Pulmonary artery endothelial cell (primary cell): ENCODE measurements at places on chromosomes 3 and 15. TPM values are rescaled to one million over a fixed set of nuclear protein-coding genes. Genes with fewer than 3 reads are reported as not detected.

CCDC39 gene
- not detected in 2 replicates for total RNA-seq

ALPK3 gene
- total RNA-seq, result 13.5 and 21.3 TPM in 2 replicates

GRCh38 chr3:166110102-166110501, 272.9 kb upstream of the BCHE start:
- DNase-seq, result no peak

GRCh38 chr3:126986001-126986400, 3.1 kb downstream of the PLXNA1 start:
- no peak for DNase-seq

- no peak for DNase-seq
Observed at GRCh38 chr3:161339517-161340500, 31.5 kb downstream of the SPTSSB start.

SI gene
- not detected in 2 replicates for total RNA-seq

EPHA6 gene
- total RNA-seq, result not detected in 2 replicates

DNA sequence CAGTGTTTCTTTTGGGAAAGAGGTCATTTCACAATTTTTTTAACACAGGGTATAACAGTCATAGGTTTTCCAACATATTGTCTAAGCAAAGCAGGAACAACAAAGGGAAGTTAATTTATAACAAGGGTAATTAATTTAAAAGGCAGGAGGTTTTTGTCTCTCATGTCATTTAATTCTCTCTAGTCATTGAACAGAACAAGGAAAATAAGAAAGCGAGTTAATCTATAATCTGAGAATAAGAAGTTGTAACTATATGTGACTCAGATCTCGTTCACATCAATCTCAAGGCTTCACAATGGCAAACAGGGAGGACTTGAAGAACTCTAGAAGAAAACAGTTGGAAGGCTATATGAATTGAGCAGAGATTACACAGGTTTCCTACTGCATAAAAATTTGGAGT, 579.8 kb upstream of the CCDC54 start:
- no peak for DNase-seq

DNA sequence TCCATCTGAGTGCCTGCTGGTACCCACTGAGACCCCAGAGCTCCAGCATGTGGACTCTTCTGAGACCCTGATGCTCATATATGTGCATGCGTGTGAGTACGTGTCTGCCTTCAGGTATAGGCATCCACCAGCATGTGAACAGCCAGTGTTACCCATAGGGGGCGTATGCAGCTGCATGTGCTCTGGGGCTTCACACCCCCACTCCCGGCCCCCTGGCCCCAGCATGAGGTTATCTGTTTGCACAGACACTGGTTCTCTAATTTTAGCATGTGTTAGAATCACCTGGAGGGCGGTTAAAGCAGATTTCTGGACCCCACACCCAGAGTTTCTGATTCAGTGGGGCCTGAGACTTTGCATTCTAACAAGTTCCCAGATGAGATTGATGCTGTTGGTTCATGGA, 824 bp upstream of the CILP start:
- no peak for DNase-seq

- no peak for DNase-seq
Observed at GRCh38 chr3:55296030-55296429, 191.1 kb downstream of the WNT5A start.

DNA sequence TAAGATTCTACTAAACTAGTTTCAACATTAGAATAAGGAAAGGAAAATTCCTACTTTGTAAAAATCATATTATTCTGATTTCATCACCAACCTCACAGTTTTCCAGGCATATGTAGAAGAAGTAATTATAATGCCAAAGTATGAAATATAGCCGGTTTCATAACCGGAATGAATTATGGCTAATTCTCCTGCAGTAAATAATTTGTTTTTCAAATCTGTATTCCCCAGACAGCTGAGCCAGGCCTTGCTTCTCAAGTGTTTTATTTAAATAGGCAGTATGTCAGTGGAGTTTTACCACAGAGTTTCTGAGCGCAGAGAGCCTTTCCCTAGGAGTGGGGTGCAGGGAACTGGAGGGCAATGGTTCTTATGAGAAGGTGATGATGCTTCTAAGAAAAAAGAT, 8.7 kb upstream of the CPA3 start:
- no peak for DNase-seq

GRCh38 chr3:157251685-157252084, 91.7 kb upstream of the CCNL1 start:
- DNase-seq, result no peak

TM4SF1 gene
- total RNA-seq, result 1,009 and 1,063 TPM in 2 replicates

DNA sequence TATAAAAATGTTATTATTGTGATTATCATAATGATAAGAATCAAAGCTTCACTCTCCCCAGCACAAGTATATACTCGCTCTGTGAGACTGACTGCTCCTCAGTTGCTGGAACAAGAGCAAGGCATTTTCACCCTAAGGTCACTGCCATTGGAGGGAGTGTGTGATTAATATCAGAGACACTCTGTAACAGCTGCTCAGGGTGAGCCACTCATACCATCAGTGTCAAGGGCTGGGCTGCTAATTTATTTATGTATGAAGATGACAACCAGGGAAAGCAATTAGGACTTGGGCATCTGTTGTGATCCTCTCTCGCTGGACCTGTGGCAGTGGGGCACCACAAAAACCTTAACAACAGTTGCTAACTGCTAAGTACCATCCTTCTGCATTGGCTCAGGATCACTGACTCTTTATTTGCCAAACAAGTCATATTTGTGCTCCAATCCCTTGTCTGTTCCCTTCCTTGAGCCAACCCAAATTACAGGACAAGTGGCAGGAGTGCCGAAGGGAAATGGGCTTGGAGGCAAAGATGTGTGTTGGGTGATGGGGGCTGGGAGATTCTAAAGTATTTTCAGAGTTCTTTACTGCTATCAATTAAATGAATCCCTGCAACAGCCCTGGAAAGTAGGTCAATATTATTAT, 297.5 kb upstream of the STT3B start:
- DNase-seq, result no peak

- no peak for DNase-seq
Observed at GRCh38 chr3:169348929-169349621, 314.4 kb downstream of the MECOM start.

- no peak for DNase-seq
Observed at GRCh38 chr3:142029791-142030190, 119.6 kb downstream of the TFDP2 start.

- no peak for DNase-seq
Observed at GRCh38 chr3:46953234-46954010, 23.1 kb downstream of the CCDC12 start.

DNA sequence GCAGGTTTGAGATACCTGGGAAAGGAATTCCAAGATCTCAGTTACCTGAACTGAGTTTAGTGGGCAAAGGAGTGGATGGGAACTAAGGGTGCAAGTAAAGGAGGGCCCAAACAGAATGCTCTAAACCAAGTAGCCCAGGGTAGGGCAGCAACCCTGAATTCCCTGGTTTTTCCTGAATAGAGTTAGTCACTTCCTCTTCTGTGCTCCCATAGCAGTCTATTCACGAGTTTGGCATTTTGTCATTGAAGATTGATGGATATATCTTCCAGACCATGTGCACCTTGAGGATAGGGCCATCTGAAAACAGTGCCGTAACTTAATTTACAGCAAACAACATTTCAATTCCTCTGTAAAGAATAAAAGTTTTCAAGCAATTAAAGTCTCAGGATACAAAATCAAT, 18.5 kb upstream of the PTX3 start:
- peak; percentile 51 for DNase-seq

DNA sequence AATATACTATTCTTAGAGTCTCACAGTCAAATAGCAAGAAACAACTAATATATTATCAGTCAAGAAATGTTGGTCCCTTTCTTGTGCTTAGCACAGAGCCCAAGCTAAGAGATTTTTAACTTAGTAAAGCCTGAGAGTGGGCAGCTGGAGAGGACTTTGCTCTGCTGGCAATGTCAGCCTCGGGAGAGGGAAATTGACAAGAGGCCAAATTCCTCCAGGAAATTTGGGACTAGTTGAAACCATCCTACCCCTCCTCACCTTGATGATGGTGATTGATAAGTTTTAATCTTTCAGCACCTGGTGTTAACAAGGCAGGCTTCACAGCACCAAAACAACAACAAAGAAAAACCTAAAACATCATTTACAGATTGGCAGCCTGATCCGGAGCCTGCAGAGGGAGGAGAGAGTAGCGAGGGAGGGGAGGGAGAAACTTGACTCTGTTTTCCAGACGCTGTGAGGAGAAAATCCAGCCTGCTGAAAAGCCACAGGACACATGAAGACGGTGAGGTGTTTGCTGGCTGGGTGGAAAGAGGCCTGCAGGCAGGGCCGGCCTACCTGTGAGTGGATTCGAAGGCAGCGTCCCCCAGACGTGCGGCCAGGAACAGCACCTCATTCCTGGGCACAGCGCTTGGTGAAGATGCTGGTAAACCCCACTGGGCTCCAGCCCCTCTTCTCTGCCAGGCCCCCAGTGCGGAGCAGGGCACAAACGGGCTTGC, 150.9 kb downstream of the LRRC28 start:
- no peak for DNase-seq

DNA sequence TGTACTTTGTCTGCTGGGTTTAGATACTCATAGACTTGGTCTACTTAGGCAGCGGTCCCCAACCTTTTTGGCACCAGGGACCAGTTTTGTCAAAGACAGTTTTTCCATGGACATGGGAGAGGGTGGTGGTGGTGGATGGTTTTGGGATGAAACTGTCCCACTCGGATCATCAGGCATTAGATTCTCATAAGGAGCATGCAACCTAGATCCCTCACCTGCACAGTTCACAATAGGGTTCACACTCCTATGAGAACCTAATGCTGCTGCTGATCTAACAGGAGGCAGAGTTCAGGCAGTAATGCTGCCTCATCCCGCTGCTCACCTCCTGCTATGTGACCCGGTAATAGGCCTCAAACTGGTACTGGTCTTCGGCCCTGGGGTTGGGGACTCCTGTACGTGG, 45.3 kb downstream of the CMSS1 start:
- no peak for DNase-seq

- DNase-seq, result peak; percentile 44
Observed at GRCh38 chr3:123723522-123724168, 138.8 kb upstream of the HACD2 start.

DNA sequence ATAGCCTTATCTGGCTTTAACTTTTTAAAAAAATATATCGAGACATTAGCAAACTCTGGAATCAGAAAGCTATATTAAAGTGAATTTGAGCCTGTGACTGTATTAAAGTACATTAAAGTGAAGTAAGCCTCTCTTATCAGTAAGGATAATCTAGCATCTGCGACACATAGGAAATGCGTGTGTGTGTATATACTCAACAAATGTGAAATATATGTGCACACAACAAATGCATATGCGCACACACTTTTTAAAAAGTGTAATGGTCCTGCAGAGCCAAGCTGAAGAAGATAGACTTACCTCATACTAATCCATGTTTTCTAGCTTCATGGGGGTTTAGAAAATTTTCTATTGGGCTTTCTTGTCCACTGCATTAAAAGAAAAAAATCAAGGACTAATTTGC, 437.1 kb downstream of the ZIC1 start:
- no peak for DNase-seq

DNA sequence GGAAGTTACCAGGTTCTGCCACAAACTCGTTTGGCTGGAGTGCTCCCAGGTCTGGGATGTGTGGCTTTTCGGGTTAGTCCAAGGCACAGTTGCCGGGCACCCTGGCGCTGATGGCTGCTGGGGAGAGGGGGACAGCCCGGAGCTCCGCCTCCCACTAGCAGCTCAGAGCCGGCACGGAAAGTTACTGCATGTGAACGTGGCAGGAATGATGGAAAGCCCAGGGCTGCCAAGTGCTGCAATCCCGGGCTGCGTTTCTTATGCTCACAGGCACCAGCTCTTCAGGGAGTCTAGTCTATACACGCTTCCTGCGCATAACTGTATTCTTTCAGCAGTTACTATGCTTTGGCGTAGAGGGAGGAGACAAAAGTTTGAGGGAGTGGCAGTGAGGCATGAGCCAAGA, 141.8 kb upstream of the ICE2 start:
- no peak for DNase-seq

GRCh38 chr3:8416965-8417364, 84.7 kb upstream of the LMCD1 start:
- no peak for DNase-seq

DNA sequence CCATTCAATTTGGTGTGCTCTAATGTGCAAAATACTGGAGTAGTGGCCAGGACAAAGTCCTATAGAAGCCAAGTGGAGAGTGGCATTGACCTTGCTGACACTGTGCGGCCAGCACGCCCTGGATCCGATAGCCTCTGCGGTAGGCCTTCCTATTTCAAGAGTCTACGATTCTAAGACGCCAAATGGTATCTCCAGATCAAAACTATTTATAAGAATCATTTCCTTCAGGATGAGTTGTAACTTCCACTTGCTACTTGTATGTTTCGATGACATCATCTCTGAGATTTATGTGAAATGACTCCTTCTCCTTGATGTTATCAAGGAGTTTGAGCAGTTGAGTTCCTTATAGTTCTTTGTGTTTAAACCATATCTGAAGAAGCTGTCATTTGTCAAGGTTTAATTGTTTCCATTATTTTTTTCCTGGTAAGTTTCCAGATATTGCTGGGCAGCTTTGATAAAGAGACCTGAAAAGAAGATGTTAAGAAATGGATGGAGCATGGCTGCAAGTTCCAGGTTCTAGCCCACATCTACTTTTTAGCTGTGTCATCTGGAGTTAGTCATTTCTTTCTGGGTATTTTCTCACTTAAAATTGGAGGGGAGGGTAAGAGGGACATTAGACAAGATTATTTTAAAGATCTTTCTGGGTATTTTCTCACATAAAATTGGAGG, 71.8 kb downstream of the TMEM44 start:
- DNase-seq, result peak; percentile 78

SOX14 gene
- not detected in 2 replicates for total RNA-seq

DNA sequence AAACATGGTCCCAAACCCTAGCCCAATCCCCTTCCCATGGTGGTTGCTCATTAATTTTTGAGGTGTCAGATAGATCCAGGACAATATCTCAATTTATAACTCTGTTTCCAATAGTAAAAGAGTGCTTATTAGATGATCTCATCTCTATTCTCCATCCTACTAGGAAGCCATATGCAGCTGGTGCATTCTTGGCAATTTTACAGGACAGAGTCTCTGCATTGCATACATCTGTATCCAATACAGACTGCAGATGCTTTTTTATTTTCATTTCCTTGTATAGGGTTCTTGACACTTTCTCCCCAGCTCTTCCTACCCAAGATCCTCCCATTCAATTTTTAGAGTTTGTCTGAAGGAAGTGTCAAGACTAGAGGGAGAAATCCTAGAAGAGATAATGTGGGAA, 194.8 kb upstream of the DPH6 start:
- DNase-seq, result no peak

CYP8B1 gene
- not detected in 2 replicates for total RNA-seq

RBPMS2 gene
- total RNA-seq, result 0.07 TPM in 1 of 2 replicates, not detected in the other

DNA sequence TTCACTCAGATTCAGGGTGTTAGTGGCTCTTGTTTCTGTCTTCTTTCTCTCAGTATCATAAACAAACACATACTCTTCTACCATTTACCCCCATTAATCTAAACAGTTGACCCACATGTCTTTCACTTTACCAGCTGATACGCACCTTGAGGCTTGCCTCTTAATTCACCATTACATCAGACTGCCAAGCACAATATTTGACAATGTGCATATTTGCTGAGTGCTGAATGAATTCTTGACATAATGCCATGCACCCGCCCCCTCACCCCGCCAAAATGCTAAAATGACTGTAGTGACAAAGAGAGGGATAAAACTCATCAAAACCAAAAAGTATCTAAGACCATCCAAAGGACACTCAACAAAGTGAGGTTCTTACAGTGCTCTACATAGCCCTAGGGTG, 57.4 kb downstream of the NGLY1 start:
- DNase-seq, result no peak
